ENCODE measurements at places on chromosomes 7 and 10.

DNA sequence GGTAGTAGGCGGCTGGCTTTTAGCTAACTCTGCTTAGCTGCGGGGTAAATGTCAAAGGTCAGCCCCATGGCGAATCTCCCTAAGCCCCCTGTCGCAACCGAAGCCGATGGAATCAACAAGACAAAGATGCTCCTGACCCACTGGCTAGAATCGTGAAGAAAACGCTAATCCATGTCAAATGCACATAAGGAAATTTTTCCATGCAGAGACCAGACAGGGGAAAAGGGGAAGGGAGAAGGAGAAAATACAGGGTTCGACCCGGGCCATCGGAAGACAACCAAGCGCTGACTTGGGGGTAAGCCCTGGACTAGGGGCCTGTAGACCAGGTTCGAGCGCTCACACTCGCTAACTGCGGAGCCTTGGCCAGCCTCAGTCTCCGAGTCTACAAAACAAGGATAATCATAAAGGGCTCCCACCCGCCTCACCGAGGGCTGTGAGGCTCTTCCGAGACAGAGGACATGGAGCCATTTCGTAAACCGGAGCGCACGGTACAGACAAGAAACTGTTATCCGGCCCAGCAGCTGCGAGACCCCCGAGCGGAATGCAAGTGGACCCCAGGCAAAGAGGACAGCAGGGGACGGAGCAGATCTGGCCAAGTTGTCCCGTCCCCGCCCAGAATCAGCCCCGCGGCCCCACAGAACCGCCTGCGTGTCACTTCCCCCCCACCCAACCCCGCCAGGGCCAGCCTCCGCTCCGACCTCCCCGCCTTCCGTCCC is 507 bp downstream of the SAR1A start:
- H3K27ac ChIP-seq: peak overlapping the region; percentile 98
- peaks cover 15% of the 10 kb centered on the region for H3K36me3 ChIP-seq
- peaks cover 3% of the 10 kb centered on the region for H3K27me3 ChIP-seq
- H3K4me1 ChIP-seq: peaks cover 41% of the 10 kb centered on the region
- peak; percentile 42 for DNase-seq

GRCh38 chr10:30500534-30500933 is 66.5 kb downstream of the MAP3K8 start:
- DNase-seq: no peak
- H3K4me1 ChIP-seq: peaks cover 8% of the 10 kb centered on the region
- no peak overlapping the region for H3K4me3 ChIP-seq
- no peaks in the 10 kb centered on the region for H3K36me3 ChIP-seq
- no peak overlapping the region for H3K27ac ChIP-seq
- H3K27me3 ChIP-seq: peaks cover 18% of the 10 kb centered on the region

GRCh38 chr7:38481401-38481800 is 149.8 kb downstream of the AMPH start:
- DNase-seq: no peak
- peaks cover 6% of the 10 kb centered on the region for H3K27me3 ChIP-seq
- peaks cover 17% of the 10 kb centered on the region for H3K36me3 ChIP-seq
- H3K27ac ChIP-seq: no peak overlapping the region

- peak overlapping the region; percentile 23 for H3K27ac ChIP-seq
- H3K36me3 ChIP-seq: peaks cover 19% of the 10 kb centered on the region
- peaks cover 55% of the 10 kb centered on the region for H3K4me1 ChIP-seq
- no peak for DNase-seq
- H3K4me3 ChIP-seq: no peak overlapping the region
- H3K27me3 ChIP-seq: peaks cover 4% of the 10 kb centered on the region
Measured at GRCh38 chr7:30879139-30880124, 32.2 kb upstream of the AQP1 start.

DNA sequence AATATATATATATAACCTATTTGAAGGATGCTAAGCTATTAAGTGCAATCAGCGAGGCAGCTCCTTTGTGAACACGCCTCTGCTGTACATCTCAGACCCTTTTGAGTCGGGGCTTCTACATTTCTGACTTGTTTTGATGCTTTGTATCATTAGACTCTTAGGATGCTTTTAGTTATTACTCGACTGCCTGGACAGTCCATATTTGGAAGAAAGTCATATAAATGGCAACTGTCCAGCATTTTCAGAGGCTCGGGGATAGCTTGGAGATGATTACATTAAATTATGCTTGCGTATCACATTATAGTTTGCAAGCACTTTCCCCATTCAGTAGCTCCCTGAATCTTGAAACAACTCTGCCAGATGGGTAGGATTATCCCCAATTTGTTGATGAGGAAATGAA is 257.9 kb downstream of the PTEN start:
- peaks cover 10% of the 10 kb centered on the region for H3K4me1 ChIP-seq
- H3K36me3 ChIP-seq: no peaks in the 10 kb centered on the region
- DNase-seq: no peak

DNA sequence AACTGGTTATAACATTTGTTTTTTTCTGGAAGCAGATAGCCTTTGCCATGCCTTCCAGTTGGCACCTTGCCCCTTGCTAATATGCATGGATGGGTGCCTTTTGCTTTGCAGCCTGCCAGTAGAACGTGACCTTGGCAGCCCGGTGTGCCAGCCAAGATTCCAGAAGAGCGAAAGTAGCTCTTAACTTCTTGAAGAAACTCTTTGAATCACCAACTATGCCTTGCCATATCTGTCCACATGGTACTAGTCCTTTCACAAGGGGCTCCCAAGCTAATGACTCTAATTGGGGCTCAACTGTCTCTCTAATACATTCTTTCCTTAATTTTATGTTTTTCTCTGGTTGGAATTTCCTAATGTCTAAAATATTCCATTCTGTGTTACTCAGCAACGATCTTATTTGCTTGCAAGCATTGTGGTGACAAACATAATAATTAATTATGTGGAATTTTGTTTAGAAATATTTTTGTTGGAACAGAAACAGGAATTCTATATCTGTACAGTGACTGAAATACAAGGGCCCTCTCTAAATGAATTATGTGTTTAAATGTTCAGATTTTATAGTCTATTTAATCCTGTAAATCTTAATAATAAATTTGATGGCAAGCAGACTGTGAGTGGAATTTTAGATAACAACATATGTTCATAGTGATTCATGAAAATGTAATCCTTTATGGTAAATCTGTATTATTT is 45.8 kb downstream of the HDAC9 start:
- H3K4me3 ChIP-seq: no peak overlapping the region
- H3K36me3 ChIP-seq: no peaks in the 10 kb centered on the region
- no peak overlapping the region for H3K27ac ChIP-seq
- no peaks in the 10 kb centered on the region for H3K27me3 ChIP-seq
- no peak for DNase-seq

DNA sequence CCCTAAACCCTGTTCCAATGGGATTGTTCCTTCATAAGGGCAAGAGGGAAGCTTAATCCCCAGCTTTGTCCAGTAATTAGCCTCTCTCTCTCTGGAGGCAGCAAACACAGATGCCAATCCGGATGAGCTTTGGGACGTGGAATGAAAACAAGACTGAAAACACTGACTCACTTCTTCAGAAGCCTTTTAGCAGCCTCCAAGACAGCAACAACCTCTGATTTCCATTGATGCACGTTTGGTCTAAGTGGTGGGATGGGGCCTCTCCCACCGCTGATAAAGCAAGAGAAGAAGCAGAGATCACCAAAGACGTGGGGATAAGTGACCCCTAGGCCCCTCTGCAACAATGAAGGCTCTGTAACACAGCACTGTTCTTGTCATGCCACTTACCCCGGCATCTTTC is 5.8 kb upstream of the GFRA1 start:
- DNase-seq: no peak
- H3K27me3 ChIP-seq: peaks cover 37% of the 10 kb centered on the region
- H3K4me1 ChIP-seq: peaks cover 32% of the 10 kb centered on the region
- H3K36me3 ChIP-seq: no peaks in the 10 kb centered on the region
- no peak overlapping the region for H3K27ac ChIP-seq

- no peak overlapping the region for H3K27ac ChIP-seq
- no peak overlapping the region for H3K4me3 ChIP-seq
- peaks cover 34% of the 10 kb centered on the region for H3K36me3 ChIP-seq
- no peaks in the 10 kb centered on the region for H3K4me1 ChIP-seq
- DNase-seq: no peak
Measured at GRCh38 chr7:23158546-23158945, 23.3 kb upstream of the NUP42 start.

GRCh38 chr7:104973227-104973626 is 40.8 kb upstream of the KMT2E start:
- no peak overlapping the region for H3K27ac ChIP-seq
- no peaks in the 10 kb centered on the region for H3K27me3 ChIP-seq
- no peak for DNase-seq
- H3K4me3 ChIP-seq: no peak overlapping the region
- H3K4me1 ChIP-seq: peaks cover 36% of the 10 kb centered on the region

DNA sequence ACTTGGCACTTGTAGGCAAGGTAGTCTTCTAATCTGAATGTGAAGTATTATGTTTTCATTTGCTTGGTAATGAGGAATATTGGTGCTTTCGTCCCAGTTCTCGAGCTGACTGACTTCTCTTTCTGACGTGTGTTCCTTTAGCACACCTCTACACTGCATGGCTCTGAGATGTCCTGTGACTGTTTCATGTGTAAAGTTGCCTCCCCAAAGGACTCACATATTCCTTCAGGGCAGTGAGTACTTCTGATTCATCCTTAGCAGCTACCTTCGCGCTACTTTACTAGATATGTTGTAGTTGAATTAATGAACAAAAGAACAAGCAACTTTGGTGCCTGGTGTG is 113.7 kb downstream of the EGFR start:
- no peak overlapping the region for H3K27ac ChIP-seq
- H3K4me3 ChIP-seq: no peak overlapping the region
- peaks cover 56% of the 10 kb centered on the region for H3K4me1 ChIP-seq
- DNase-seq: no peak
- H3K27me3 ChIP-seq: peaks cover 4% of the 10 kb centered on the region
- no peaks in the 10 kb centered on the region for H3K36me3 ChIP-seq

- H3K36me3 ChIP-seq: peaks cover 47% of the 10 kb centered on the region
- peaks cover 7% of the 10 kb centered on the region for H3K27me3 ChIP-seq
- no peak for DNase-seq
Measured at GRCh38 chr10:75032119-75032518, 79.3 kb upstream of the SAMD8 start.

DNA sequence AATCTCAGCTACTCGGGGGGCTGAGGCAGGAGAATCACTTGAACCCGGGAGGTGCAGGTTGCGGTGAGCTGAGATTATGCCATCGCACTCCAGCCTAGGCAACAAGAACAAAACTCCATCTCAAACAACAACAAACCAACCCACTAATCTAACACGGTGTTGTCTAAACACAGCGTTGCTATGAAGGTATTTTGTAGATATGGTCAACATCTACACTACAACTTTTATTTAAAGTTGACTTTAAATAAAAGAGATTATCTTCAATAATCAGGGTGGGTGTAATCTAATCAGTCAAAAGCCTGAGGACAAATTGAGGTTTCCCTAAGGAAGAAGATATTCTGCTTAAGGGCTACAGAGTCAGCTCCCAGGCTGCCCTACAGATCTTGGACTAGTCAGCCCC is 24.2 kb downstream of the BAIAP2L1 start:
- no peak overlapping the region for H3K27ac ChIP-seq
- H3K4me1 ChIP-seq: peaks cover 7% of the 10 kb centered on the region
- H3K36me3 ChIP-seq: peaks cover 23% of the 10 kb centered on the region

GRCh38 chr7:22013711-22014110 is 68.0 kb upstream of the CDCA7L start:
- no peak for DNase-seq
- H3K27ac ChIP-seq: peak overlapping the region; percentile 22
- no peaks in the 10 kb centered on the region for H3K36me3 ChIP-seq
- H3K4me3 ChIP-seq: no peak overlapping the region
- peaks cover 13% of the 10 kb centered on the region for H3K4me1 ChIP-seq

- H3K36me3 ChIP-seq: no peaks in the 10 kb centered on the region
- DNase-seq: no peak
- peaks cover 6% of the 10 kb centered on the region for H3K27me3 ChIP-seq
- H3K4me3 ChIP-seq: no peak overlapping the region
- peaks cover 26% of the 10 kb centered on the region for H3K4me1 ChIP-seq
Measured at GRCh38 chr10:12868229-12868628, 133.3 kb downstream of the CCDC3 start.

GRCh38 chr7:148474481-148475025 is 116.0 kb upstream of the C7orf33 start:
- H3K27ac ChIP-seq: peak overlapping the region; percentile 21
- peaks cover 9% of the 10 kb centered on the region for H3K27me3 ChIP-seq
- no peaks in the 10 kb centered on the region for H3K36me3 ChIP-seq
- no peak overlapping the region for H3K4me3 ChIP-seq

DNA sequence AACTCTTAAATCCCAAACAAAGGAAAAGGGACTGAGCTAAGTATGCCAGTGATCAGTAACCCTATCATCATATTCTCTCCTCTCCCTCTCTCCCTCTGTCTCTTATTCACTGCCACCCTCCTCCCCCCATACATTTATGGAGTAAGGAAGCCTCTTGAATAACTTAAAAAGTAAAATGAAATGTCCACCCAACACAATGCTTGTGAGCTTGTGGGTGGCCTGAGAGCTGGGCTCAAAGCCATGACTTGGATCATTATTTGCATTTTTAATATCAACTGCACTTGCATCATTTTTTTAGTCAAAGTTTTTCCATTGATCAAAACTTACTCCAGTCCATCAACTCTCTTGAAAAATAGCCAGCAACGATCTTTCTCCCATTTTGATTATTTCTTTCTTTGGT is 46.8 kb downstream of the FAM107B start:
- H3K4me1 ChIP-seq: no peaks in the 10 kb centered on the region
- H3K27me3 ChIP-seq: peaks cover 20% of the 10 kb centered on the region
- H3K27ac ChIP-seq: no peak overlapping the region
- DNase-seq: no peak
- H3K4me3 ChIP-seq: no peak overlapping the region

DNA sequence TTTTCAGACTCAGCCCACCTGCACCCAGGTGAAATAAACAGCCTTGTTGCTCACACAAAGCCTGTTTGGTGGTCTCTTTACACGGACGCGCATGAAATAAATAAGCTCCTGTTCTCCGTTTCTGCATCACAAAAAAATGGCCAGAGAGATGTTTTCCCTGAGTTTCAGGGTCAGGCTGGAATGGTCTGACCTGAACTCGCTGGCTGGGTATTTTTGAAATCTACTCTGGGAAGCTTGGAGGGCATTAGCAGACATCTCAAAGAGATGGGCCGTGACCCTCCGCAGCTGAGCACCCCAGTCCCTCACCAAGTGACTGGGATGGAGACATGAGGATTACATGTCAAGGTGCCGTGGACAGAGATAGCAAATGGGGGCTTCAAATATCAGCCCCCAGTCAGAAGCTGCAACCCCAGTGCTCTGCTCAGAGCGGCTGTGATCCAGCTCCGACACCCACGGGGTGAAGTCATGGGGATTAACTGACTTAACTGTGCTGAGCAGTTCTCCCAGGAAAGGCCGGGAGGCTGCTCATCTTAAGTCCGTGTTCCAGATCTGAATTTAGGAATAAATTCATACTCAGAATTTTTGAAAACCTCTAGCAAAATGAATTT is 22.3 kb downstream of the CALML5 start:
- H3K36me3 ChIP-seq: no peaks in the 10 kb centered on the region
- no peak overlapping the region for H3K27ac ChIP-seq
- H3K4me3 ChIP-seq: no peak overlapping the region

DNA sequence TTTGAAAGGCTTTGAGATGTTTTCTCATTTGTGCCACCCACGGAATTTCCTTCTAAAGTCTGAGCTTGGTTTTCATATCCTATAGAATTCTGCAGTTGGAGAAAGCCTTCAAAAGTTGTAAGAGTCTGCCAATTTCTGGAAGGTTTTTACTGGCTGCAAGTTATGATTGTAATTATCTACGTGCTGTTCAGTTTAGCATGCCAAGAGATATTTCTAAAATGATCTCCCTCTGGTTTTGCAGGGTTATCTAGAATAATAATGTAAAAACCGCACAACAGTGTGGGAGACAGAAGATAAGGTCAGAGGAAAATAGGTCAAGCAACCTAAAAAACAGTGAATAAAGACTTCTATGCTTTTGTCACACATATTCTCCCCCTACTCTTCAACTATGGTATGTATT is 69.3 kb downstream of the MTERF1 start:
- H3K27ac ChIP-seq: no peak overlapping the region
- H3K4me1 ChIP-seq: no peaks in the 10 kb centered on the region
- H3K36me3 ChIP-seq: peaks cover 2% of the 10 kb centered on the region
- DNase-seq: no peak
